ENCODE measurements at places on chromosomes 3 and 15. TPM values are rescaled to one million over a fixed set of nuclear protein-coding genes. Genes with fewer than 3 reads are reported as not detected.

DNA sequence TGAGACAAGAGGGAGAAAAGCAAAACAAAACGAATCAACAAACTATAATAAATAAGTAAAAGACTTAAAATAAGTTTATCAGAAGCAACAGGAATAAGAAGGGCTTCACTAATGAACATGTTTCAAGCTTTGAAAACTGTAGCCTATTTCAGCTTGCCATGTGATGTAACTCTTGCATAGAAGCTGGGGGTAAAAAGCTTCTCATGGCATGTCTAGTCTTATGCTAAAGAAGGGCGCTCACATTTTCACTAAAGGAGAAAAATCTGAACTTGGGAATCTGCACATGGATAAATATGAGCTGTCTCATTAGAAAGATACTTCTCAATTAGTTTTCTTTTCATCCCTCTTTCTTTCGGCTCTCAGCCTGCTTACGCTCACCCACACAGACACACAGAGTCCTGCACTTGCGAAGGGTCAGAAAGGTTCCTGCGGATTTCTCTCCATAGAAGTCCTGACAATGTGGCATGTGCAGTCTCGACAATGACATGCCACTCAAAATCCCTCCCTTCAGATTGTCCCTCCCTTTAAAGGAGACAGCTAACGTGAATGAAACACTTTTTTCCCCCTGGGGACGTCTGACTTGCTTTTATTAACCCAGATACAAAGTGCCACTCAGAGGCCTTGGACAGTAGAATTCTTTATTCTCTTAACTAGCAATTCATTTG, 568.9 kb upstream of the NR2F2 start:
- no peak for DNase-seq

DNA sequence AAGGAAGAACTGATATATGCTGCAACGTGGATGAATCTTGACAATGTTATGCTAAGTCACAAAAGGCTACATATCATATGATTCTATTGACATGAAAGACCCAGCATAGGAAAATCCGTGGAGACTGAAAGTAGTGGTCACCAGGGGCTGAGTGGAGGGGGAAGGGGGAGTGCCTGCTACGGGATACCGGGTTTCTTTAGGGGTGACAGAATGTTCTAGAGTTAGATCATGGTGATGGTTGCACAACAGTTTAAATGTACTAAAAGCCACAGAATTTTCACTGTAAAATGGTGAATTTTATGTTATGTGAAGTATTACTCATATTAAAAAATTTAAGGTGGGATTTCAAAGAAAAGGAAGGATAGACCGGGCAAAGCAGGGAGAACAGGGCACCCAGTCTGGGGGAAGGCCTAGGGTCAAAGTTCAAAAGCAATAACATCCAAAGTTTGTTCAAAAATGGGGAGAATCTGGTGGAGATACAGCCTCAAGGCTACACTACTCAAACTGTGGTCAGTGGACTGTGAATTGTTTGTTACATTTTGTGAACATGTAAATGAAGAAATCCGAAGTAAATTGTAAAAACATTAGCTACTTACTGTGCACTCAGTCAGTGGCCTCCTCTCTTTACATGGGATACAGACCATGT, 74.2 kb upstream of the FNDC3B start:
- no peak for DNase-seq

GRCh38 chr15:59696332-59696731, 7.2 kb upstream of the BNIP2 start:
- no peak for DNase-seq

DNA sequence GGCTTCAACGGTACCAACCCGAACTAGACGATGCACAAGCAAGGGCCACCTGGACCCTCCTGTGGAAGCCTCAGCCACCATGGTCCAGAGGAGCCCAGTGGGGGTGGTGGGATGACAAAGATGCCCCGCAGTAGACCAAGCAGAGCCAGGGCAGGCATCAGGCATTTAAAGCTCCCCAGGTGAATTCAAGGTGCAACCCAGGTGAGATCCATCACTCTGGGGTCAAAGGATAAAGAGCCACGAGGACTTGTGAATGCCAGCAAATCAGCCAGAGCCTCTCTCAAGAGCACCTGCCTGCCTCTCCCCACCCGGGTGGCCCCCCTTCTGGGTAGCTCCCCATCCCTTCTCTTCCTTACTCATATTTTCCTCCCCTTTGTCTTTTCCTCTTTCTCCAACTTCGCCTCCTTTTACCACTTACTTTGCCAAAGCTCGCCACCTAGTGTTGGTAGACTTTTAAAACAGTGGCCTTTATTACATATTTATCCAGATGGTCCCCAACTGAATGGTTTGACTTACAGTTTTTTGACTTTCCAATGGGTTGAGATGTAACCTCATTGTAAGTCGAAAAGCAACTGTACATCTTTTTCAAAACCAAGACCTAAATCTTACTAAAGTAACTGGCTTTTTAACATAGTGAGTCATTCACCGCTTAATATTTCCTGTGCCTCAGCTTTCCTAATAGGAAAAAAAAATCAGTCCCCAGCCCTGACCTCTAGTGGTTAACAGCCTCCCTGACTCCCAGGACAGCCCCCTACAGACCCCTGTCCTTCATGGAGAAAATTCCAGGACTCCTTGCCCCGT, 18.8 kb downstream of the PLA2G4F start:
- DNase-seq: peak; percentile 42

Gene CHRNA3
- total RNA-seq: not detected

Gene LRRC31
- not detected for total RNA-seq

DNA sequence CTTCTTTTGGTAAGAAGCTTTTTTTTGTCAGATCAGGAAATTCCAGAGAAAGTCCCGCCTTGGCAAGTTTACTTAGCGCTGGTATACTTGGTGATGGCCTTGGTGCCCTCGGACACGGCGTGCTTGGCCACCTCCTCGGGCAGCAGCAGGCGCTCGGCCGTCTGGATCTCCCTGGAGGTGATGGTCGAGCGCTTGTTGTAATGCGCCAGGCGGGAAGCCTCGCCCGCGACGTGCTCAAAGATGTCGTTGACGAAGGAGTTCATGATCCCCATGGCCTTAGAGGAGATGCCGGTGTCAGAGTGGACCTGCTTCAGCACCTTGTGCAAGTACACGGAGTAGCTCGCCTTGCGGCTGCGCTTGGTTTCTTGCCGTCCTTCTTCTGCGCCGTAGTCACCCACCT, 46.6 kb downstream of the QTRT2 start:
- DNase-seq: no peak

GRCh38 chr3:160564258-160564911, 986 bp downstream of the KPNA4 start:
- no peak for DNase-seq

DNA sequence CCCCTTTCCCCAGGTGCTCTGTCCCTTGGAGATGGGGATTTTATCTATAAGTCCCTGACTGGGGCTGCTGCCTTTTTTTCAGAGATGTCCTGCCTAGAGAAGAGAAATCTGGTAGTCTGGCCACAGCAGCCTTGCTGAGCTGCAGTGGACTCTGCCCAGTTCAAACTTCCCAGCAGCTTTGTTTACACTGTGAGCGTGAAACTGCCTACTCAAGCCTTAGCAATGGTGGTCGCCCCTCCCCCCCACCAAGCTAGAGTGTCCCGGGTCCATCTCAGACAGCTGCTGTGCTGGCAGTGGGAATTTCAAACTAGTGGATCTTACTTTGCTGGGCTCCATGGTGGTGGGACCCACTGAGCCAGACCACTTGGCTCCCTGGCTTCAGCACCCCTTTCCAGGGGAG, 38.9 kb downstream of the TMEM266 start:
- no peak for DNase-seq

GRCh38 chr3:59052803-59053411, 3.1 kb upstream of the CFAP20DC start:
- DNase-seq: no peak

- DNase-seq: no peak
These were observed 246.9 kb downstream of the GOLGA6L6 start for GRCh38 chr15:20294651-20295237.

- no peak for DNase-seq
These were observed 4.3 kb upstream of the MYL3 start for GRCh38 chr3:46867550-46867898.

DNA sequence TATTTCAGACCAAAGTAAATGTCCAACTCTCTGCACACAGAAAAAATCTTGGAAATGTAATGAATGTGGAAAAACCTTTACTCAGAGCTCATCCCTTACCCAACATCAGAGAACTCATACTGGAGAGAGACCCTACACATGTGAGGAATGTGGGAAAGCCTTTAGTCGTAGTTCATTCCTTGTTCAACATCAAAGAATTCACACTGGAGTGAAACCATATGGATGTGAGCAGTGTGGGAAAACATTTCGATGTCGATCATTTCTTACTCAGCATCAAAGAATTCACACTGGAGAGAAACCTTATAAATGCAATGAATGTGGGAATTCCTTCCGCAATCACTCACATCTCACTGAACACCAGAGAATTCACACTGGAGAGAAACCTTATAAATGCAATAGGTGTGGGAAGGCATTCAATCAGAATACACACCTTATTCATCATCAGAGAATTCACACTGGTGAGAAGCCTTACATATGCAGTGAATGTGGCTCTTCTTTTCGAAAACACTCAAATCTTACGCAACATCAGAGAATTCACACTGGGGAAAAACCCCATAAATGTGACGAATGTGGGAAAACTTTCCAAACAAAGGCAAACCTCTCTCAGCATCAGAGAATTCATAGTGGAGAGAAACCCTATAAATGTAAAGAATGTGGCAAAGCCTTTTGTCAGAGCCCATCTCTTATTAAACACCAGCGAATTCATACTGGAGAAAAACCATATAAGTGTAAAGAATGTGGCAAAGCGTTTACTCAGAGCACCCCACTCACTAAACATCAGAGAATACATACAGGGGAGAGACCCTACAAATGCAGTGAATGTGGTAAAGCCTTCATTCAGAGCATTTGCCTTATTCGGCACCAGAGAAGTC, 8.0 kb upstream of the ZNF501 start:
- no peak for DNase-seq

DNA sequence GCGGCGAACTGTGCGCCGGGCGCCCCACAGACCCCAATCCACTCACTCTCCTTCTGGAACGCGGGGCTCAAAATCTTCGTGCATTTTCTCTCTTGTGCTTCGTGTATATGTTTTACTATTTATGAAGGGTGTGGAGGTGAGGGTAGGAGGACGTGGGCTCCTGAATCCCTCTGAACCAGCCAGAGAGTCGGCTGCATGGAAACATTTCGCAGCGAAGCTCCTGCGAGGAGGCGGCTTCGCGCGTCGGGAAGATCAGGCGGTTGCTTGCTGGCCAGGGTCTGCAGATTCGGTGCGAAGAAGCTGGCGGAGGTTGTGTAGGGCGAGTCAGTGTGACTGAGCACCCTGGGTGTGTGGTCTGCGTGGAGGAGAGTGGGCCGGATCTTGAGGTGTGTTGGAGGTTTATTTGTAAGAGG, 1.1 kb downstream of the CNTN4 start:
- no peak for DNase-seq

GRCh38 chr3:178475062-178475461, 61.2 kb upstream of the KCNMB2 start:
- DNase-seq: no peak

- no peak for DNase-seq
These were observed 100.7 kb downstream of the RBMS3 start for GRCh38 chr3:29381595-29381994.

Gene PPP1R14D
- total RNA-seq: not detected

DNA sequence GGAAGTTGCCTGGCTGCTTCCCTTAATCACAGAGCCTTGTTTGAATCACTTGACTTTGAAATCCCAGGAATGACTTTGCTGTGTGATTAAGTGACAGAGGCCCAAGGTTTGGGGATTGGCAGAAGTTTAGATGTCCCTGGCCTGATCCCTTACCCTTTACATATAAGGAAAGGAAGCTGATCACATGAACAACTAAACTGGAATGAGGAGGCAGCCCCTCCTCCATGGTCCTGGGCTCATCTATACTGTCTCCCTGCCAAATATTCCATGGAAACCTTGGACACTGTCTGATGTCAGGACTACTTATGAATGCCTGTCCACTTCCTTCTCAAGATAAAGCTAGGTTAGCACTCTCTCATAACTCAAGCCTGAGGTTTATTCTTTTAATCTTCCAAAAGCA, 181.3 kb upstream of the CTDSPL start:
- DNase-seq: no peak

Gene AHSG
- total RNA-seq: not detected

DNA sequence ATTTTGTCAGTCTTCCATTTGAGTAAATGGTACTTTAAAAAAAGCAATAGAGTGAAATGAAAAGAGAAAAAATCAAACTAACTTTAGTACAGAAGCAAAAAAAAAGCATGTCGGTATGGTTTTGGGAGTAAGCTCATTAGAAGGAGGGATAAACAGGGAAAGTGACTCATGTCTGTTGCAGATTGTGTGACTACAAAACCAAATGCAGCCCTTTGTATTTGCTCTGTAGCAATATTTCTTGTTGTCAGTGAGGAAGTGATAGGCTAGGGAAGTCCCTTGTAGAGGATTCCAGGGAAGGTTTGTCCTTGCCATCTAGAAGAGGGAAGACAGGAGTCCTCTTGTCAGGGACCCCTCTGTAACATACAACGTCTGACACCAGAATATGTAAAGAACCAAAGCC, 150.5 kb upstream of the POU1F1 start:
- peak; percentile 22 for DNase-seq

GRCh38 chr3:33364531-33365128, 75.6 kb downstream of the UBP1 start:
- DNase-seq: peak; percentile 44

Gene FBXW12
- total RNA-seq: not detected

DNA sequence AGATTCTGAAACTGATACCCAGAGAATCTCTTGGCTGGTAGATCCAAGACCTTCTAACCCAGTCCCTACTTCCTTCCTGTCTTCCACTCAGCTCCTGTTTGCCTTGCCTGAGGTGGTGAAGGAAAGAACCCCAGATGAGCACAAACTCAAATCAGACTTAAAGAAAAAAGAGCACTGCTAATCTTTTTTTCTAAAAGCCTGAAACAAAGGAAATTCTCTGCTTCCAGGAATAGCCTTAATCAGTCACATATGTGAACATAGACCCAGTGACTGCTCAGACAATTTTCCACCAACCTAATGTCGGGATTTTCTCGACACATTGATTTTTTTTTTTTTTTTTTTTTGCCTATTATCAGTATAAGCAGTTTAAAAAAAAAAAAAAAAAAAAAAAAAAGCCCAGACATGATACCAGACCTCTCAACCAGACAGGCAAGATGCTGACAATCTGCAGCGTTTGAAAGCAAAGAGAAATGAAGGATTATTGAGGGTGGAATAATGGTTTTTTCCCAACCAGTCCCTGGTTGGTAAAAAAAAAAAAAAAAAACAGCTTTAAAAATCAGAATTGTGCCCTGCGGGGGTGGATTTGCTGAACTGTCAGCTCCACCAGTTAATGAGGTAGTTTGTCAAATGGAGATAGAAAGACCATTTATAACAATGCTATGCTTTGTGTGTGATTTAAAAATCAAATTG, 256.8 kb upstream of the RARB start:
- no peak for DNase-seq

GRCh38 chr15:45572617-45573016, 14.6 kb upstream of the BLOC1S6 start:
- DNase-seq: no peak

GRCh38 chr15:70356919-70357318, 259.2 kb upstream of the TLE3 start:
- DNase-seq: no peak

Gene CCR8
- not detected for total RNA-seq

- DNase-seq: no peak
These were observed 6.9 kb downstream of the SHF start for GRCh38 chr15:45180648-45181436.

Data from SJSA1 (cell line).